Activated CD4-positive, CD25-positive, alpha-beta regulatory T cell (primary cell): ENCODE measurements at places on chromosomes 1 and 21.

DNA sequence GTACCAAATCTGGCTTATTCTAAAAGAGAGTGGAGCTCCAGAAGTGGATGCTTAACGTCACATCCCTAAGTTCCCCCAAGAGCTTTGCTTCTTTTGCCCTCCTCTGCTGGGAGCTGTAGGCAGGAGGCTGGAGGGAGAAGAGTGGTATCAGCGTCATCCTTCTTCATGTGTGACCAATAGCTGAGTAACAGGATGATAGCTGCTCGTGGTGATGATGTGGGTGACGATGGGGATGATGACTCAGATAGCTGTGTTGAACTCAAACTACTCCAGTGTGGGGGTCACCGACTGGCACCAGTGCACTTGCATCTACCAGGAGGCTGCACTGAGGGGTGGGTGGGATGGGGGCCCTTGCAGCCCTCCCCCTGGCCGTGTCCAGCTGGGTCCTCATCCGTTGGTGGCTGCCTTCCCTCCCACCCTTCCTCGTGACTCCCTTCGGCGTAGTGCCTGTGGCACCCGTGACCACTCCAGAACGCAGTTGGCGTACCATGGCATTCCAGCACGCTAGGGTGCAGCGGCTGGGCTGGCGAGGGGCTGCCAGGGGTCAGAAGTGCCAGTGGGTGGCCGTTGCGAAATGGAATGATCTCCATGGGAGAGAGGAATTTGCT is 1.1 kb downstream of the IGFN1 start:
- DNase-seq, result no peak

DNA sequence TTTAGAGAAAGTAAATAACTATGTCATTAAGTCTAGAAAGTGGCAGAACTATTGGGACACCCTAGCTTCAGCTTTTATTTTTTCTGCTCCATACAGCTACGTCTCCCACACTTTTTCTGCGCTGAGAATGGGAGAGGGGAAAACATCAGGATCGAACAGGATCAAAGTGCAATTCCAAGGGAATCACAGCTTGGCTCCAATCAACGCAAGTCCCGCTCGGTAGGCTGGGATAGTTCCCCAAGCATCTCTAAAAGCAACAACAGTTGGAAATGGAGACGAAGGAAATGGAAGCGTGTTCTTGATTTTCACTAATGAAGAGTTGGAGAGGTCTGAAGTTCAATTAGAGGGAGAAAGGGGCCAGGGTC is 536 bp downstream of the HMGCL start:
- no peak for DNase-seq

DNA sequence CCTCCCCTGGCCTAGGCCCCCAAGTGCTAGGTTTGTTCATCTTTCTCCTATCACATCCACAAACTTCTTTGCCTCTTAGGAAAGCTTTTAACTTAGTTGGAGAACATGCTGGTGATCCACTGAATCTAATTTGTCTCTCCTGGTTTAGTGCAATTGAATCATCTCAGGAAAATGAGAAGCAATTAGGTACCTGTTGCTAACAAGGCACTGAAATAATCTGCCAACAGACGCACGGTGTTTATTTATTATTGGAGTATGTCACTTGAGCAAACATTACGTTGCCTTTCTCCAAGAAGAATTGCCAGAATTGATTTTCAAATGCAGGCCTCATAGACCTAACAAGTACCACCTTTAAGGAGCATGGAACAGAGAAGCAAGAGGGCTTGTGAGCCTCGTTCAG is 309.4 kb downstream of the NFIA start:
- no peak for DNase-seq

DNA sequence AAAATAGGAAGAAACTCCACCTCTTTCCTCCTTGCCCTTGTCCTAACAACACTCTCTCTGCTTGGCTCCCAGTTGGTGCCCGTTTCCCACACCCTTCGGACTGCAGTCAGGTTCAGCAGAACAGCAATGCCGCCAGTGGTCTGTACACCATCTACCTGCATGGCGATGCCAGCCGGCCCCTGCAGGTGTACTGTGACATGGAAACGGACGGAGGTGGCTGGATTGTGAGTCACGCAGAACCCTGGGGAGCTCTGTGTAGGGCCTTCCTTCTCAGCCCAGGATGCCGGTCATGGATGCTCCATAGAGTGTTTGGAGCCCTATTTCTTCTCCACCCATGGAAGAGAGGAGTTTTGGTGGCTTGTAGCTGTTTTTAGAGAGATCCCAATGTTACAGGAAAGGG is 60.9 kb downstream of the TNN start:
- DNase-seq, result no peak

DNA sequence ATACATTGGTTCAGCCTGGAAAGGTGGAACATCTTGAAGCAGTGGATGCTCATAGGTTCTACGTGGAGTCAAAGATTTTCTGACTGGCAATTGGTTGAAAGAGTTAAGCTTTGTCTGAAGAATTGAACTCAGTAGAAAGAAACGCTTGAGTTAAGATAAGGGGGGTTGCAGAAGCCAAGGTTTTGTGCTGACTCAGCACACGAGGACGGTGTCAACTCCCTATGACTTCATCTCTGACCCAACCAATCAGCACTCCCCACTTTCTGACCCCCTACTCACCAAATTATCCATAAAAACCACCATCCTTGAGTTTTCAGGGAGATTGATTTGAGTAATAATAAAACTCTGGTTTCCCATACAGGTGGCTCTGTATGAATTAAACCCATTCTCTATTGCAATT is 2.5 kb upstream of the PINK1 start:
- DNase-seq, result no peak

GRCh38 chr1:184289825-184290550 is 96.8 kb upstream of the C1orf21 start:
- no peak for DNase-seq

- no peak for DNase-seq
These were observed 31.0 kb upstream of the IFI16 start for GRCh38 chr1:158978730-158979129.

DNA sequence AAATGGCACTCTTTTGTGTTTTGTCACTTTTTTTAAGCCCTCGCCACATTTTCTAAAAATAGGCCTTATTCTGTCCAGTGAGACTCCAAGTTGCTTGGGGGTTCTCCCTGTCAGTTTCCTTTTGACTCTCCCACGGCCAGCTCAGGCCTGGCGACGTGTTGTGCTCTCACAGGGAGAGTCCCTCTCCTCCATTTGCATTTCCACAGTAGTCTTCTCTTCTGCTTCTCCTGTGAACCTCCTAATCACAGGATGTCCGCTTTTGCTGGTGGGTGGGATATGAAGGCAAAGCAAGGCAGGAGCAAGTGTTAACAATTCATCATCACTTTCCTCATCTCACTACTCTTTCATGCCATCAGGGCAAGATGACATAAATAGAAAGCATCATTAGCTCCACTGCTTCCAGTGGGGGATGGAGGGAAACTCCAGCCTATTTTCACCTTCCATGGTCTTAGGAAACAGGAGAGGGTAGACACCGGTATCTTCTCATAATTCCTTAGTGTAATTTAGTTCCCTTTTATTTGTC is 99.8 kb downstream of the INTS7 start:
- DNase-seq, result peak; percentile 12

DNA sequence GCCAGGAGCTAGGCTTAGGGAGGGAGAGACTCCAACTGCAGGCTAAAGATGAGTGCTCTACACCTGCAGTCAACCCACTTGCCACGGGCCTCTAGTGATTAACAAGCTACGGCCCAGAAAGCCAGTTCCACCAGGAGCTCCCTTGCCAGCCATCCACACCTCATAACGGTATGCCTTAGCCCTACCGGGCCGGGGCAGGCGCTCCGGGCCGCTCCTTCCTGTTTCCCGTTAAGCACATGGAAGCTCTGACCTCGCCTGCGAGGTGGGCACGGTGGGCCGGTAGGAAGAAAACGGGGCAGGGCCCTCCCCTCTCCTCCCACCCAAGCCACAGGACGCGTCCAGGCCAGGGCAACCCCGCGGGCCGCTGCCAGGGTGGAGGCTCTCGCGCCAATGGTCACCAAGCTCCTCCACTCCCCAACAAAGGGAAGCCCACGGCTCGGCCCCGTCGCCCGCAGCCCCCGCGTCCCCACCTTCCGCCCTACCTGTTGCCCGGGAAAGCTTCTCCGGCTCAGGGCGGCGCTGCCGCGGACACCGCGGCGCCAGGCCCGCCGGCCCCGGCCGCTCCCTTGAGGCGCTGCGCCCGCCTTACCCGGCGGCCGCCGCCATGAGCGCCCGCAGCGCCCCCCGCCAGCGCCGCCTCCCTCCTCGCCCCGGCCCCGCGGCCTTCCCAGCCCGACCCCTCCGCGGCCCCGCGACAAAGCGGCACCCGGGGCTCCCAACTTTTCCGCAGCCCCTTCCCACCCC is 627 bp downstream of the CERS2 start:
- DNase-seq, result no peak

DNA sequence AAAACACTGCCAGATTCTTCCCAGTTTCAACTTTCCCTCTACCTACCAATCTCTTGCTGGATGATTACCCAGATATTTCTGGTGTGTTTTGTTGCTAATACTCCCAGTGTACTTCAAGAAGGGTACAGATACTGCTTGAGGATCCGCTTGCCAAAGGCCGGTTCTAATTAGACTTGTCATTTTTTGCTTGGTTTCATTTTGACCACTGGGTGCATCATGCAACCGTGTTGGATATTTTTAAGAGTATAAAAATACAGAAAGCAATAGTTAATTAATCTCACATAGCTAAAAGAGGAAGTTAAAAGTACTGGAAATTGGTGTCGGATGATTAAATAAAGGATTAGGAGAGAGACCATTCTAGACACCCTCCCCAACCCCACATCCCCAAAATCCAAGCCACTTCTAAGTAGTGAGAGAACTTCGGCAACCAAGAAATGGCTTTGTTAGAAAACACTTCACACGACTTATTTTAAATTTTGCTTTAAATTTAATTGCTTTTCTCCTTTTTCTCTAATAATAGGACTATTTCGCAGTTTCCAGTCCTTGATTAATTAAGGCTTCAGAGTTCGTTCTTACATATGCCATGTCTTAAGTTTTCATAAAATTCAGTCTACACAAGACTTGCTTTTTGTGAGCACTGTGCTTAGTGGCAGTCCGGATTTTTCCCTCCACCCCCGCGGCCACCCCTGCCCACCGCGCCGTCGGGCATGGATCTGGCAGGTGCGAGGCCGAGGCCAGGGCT is 2.5 kb upstream of the CDKN2C start:
- no peak for DNase-seq

DNA sequence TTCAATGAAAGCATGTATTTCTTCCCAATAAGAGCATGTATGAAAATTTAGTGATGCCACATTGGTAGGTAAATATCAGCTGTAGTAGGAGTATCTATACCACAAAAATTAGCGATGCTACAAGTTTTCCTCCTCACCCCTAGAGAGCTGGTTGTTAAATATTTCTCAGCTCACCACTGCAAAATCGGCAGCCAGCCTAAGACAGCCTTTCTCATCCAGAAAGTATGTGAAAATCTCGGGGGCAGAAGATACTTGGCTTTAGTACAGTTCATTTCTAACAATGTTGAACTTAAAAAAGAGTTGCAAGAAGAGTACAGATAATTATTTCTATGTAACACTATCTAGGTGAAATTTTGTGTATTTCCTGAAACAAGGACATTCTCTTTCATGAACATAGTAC is 235.4 kb downstream of the TPR start:
- no peak for DNase-seq

- no peak for DNase-seq
These were observed 81.5 kb upstream of the MROH9 start for GRCh38 chr1:170853867-170854266.

GRCh38 chr1:231091831-231092301 is 51.8 kb upstream of the FAM89A start:
- peak; percentile 10 for DNase-seq

GRCh38 chr1:216913976-216914375 is 190.7 kb upstream of the ESRRG start:
- DNase-seq, result no peak

DNA sequence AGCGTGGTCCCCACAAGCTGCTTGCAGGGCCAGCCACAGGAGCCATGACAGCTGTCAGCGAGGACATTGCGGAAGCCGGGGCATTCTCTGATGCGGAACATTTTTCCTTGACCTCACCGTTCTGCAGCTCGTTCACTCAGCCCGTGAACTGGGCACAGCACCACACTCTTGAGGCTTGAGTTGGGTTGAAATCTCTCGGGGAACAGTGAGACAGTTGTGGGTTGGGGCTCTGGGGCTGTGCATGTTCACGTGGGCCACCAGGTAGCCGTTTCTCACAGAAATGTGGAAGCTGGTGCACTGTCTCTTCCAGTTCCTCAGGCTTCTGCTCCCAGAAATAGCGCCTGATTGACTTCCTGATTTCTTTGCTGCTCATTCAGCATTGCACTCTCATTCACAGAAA is 69.8 kb downstream of the SPSB1 start:
- no peak for DNase-seq
